ENCODE measurements at places on chromosomes 1 and 21.

GRCh38 chr1:25197235-25197975 is 34.9 kb downstream of the SYF2 start:
- no peak overlapping the region for H3K27ac ChIP-seq
- H3K36me3 ChIP-seq: no peaks in the 10 kb centered on the region
- H3K27me3 ChIP-seq: peaks cover 94% of the 10 kb centered on the region
- peaks cover 4% of the 10 kb centered on the region for H3K4me1 ChIP-seq
- DNase-seq: no peak
- no peak overlapping the region for H3K4me3 ChIP-seq

- H3K36me3 ChIP-seq: peaks cover 9% of the 10 kb centered on the region
- H3K27ac ChIP-seq: no peak overlapping the region
- peaks cover 72% of the 10 kb centered on the region for H3K27me3 ChIP-seq
- H3K4me1 ChIP-seq: peaks cover 38% of the 10 kb centered on the region
- no peak overlapping the region for H3K4me3 ChIP-seq
Measured at GRCh38 chr1:156856282-156856785, 2.6 kb downstream of the INSRR start.

DNA sequence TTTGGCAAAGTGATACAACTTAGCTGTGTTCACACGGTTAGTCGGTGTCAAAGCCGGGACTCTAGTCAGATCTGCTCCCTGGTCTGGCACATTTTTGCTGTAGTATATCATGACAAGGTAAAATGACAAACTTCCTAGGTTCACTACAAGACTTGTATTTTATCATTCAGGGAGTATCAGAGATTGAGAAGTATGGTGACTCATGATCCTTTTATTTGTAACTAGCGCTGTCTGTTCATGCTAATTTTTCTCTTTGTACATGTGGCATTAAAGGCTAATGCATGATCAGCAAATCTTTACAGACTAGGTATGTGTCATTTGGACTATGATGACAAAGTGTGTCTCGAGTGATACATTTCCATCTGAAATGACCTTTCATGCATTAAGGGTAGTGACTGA is 326.7 kb downstream of the SIPA1L2 start:
- peaks cover 10% of the 10 kb centered on the region for H3K4me1 ChIP-seq
- no peaks in the 10 kb centered on the region for H3K27me3 ChIP-seq
- H3K27ac ChIP-seq: no peak overlapping the region

GRCh38 chr1:9451081-9451480 is 88.2 kb upstream of the SLC25A33 start:
- no peaks in the 10 kb centered on the region for H3K36me3 ChIP-seq
- peaks cover 12% of the 10 kb centered on the region for H3K4me1 ChIP-seq
- no peaks in the 10 kb centered on the region for H3K27me3 ChIP-seq
- no peak overlapping the region for H3K4me3 ChIP-seq
- H3K27ac ChIP-seq: no peak overlapping the region
- no peak for DNase-seq

DNA sequence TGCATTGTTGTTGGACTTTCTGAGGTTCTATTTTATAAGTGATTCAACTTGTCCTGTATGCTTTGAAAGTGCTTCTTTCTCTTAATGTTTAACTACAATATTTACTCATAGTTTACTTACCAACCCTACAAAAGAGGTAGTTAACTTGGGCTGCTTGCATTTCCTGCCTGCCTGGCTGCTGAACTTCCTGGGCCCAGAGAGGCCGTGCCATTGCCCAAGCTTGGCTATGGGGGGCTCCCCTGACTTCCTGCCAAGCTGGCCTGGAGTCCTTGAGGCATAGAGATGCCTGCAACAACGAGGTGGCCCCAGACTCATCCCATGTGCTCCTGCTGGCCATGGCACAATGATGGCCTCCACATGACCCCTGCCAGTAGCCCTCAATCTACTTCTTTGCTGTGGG is 361.6 kb upstream of the PLD5 start:
- no peak overlapping the region for H3K27ac ChIP-seq
- H3K4me3 ChIP-seq: no peak overlapping the region
- no peak for DNase-seq
- no peaks in the 10 kb centered on the region for H3K27me3 ChIP-seq

GRCh38 chr1:164780111-164780812 is 221.3 kb downstream of the PBX1 start:
- no peak for DNase-seq
- H3K36me3 ChIP-seq: no peaks in the 10 kb centered on the region
- no peak overlapping the region for H3K27ac ChIP-seq
- peaks cover 10% of the 10 kb centered on the region for H3K4me1 ChIP-seq
- no peak overlapping the region for H3K4me3 ChIP-seq
- H3K27me3 ChIP-seq: no peaks in the 10 kb centered on the region

DNA sequence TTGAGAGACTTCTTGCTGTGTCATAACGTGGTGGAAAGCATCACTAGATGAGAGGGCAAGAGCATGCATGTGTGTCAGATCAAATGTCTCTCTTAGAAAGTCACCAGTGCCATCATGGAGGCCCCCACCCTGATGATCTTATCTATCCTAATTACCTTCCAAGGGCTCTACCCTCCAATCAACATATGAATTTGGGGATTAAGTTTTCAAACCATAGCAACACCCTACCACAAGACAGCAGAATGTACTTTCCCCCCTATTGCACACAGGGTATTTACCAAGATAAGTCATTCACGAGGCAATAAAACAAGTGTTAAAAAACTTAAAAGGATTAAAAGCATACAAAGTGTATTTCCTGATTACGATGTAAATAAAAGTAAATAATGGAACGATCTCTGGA is 515.6 kb downstream of the LMO4 start:
- H3K36me3 ChIP-seq: no peaks in the 10 kb centered on the region
- no peaks in the 10 kb centered on the region for H3K27me3 ChIP-seq
- H3K4me1 ChIP-seq: no peaks in the 10 kb centered on the region
- no peak for DNase-seq
- H3K4me3 ChIP-seq: no peak overlapping the region

DNA sequence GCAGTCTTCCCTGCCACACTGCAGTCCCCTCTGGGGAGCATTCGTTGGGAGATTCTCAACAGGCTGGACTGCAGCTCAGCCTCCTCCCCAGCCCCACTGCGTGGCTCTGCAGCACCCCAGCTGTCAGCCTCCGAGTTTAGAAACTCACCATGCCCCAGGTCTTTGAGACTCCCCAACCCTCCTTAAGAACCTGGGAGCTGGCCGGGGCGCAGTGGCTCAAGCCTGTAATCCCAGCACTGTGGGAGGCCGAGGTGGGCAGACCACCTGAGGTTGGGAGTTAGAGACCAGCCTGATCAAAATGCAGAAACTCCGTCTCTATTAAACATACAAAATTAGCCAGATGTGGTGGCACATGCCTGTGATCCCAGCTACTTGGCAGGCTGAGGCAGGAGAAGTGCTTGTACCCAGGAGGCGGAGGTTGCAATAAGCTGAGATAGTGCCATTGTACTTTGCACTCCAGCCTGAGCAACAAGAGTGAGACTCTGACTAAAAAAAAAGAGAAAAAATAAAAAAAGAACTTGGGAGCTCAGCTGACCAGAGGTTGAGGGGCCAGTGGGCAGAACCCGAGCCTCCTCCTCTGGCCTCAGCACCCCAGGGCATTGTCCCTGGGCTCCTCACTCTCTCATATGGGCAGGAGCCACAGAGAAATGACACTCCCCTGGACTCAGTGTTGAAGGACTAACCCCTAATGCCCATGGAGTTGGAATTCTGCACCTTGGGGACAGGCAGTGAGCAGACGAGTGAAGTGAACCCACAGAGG is 5.6 kb downstream of the OLIG2 start:
- H3K4me1 ChIP-seq: peaks cover 9% of the 10 kb centered on the region
- peaks cover 84% of the 10 kb centered on the region for H3K27me3 ChIP-seq
- H3K36me3 ChIP-seq: no peaks in the 10 kb centered on the region
- H3K27ac ChIP-seq: no peak overlapping the region
- no peak overlapping the region for H3K4me3 ChIP-seq
- DNase-seq: no peak

DNA sequence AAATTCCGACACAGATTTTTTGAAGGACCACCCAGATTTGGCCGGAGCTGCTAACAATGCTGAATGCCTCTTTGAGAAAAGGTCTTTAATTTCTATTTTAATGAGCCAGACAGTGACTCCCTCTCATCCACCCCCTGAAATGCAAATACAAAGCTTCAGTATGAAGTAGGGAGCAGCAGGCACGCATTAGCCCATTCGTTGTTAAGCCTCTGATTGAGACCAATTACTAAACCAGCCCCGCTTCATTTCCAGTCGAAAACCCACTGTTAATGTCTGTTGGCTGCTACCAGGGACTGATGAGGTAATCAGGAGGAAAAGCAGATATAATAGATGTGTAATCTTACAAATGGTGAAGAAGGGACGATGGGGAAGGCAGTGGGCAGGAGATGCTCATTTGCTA is 4.8 kb upstream of the C8A start:
- H3K27ac ChIP-seq: no peak overlapping the region
- no peak for DNase-seq
- no peaks in the 10 kb centered on the region for H3K36me3 ChIP-seq
- no peaks in the 10 kb centered on the region for H3K27me3 ChIP-seq
- H3K4me3 ChIP-seq: no peak overlapping the region

GRCh38 chr1:3120140-3120539 is 51.1 kb downstream of the PRDM16 start:
- H3K4me1 ChIP-seq: peaks cover 4% of the 10 kb centered on the region
- peaks cover 5% of the 10 kb centered on the region for H3K27me3 ChIP-seq
- no peak overlapping the region for H3K27ac ChIP-seq
- DNase-seq: no peak

- DNase-seq: no peak
- no peak overlapping the region for H3K4me3 ChIP-seq
- no peaks in the 10 kb centered on the region for H3K4me1 ChIP-seq
- H3K36me3 ChIP-seq: no peaks in the 10 kb centered on the region
- no peaks in the 10 kb centered on the region for H3K27me3 ChIP-seq
Measured at GRCh38 chr1:72229893-72230292, 52.4 kb downstream of the NEGR1 start.

GRCh38 chr1:169163059-169163458 is 56.6 kb downstream of the ATP1B1 start:
- peaks cover 3% of the 10 kb centered on the region for H3K36me3 ChIP-seq
- no peak overlapping the region for H3K4me3 ChIP-seq
- DNase-seq: no peak
- no peak overlapping the region for H3K27ac ChIP-seq
- no peaks in the 10 kb centered on the region for H3K27me3 ChIP-seq

GRCh38 chr1:46084553-46085451 is 47.6 kb downstream of the PIK3R3 start:
- H3K4me3 ChIP-seq: no peak overlapping the region
- no peaks in the 10 kb centered on the region for H3K27me3 ChIP-seq
- H3K27ac ChIP-seq: no peak overlapping the region
- H3K4me1 ChIP-seq: peaks cover 3% of the 10 kb centered on the region
- H3K36me3 ChIP-seq: no peaks in the 10 kb centered on the region

GRCh38 chr1:41622859-41623732 is 138.6 kb upstream of the EDN2 start:
- H3K4me1 ChIP-seq: peaks cover 32% of the 10 kb centered on the region
- H3K36me3 ChIP-seq: no peaks in the 10 kb centered on the region
- DNase-seq: peak; percentile 68
- no peaks in the 10 kb centered on the region for H3K27me3 ChIP-seq

GRCh38 chr1:218171302-218171893 is 113.7 kb upstream of the RRP15 start:
- H3K27ac ChIP-seq: no peak overlapping the region
- H3K4me3 ChIP-seq: no peak overlapping the region
- peaks cover 31% of the 10 kb centered on the region for H3K27me3 ChIP-seq
- no peaks in the 10 kb centered on the region for H3K36me3 ChIP-seq

GRCh38 chr1:93447481-93448291 is at the start of gene FNBP1L:
Gene FNBP1L (plus strand): TSS chr1:93448118. CDS start chr1:93448282, 164 bp downstream.
- H3K36me3 ChIP-seq: peaks cover 2% of the 10 kb centered on the region
- peak; percentile 74 for DNase-seq
- H3K27ac ChIP-seq: peak within 1 kb of the TSS; percentile 70

DNA sequence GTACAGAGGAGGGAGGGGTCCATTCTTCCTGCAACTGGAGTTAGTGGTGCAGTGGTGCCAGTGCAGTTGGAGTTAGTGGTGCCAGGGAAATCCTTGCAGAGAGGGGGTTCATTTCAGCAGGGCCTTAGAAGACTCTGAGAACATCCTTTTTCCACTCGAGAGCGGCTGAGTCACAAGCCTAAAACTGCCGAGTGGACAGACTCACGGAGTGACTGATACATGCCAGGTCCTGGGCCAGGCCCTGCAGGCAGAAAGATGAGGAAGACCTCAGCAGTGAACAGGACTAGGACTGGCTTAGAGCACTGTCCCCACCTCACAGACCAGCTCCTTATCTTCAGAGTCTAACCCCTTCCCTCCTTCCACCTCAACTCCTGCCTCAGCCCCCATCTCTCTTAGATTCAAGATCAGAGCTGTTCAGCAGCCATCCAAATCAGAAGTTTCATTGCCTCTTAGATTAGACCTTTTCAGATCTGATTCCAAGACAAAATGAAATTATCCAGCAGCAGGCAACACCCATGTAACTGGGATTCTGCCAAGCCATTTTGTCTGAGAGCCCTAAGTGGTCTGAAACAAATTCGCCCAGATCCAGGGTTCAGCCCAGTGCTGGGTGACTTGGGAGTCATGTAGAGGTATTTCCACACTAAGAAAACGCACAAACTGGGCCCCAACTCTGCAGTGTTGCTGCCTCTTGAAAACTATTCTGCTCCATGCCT is 12.7 kb upstream of the IKBKE start:
- H3K27me3 ChIP-seq: no peaks in the 10 kb centered on the region
- peaks cover 55% of the 10 kb centered on the region for H3K36me3 ChIP-seq
- no peak overlapping the region for H3K27ac ChIP-seq
- H3K4me1 ChIP-seq: peaks cover 6% of the 10 kb centered on the region
- no peak overlapping the region for H3K4me3 ChIP-seq
- peak; percentile 50 for DNase-seq

DNA sequence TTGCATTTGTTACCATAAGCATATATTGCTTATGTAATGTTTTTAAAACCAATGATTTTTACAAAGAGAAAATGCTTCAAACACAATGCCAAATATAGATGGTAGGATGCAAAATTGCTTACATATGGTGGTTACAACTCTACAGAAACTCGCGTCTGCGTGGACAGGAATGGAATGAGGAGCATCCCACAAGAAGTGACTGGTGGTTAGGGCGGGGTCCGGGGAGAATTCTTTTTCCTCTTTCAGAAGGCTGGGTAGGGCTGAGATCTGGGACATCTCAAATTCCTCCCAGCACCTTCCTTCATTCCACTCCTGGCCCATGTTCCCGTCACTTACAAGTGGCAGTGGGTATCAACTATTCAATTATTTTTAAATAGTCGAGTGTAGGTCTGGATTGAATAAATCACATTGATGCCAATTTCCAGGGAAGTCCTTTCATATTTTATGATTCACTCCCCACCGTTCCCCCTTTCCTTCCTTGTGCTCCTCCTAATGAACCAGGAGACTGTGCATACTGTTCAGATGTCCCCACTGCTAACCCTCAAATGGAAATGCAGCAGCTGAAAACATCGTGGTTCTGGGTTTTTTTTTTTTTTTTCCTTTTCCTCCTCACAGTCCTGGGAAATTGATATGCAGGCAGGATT is 174.5 kb upstream of the POU3F1 start:
- no peak for DNase-seq
- H3K27ac ChIP-seq: no peak overlapping the region
- peaks cover 35% of the 10 kb centered on the region for H3K27me3 ChIP-seq
- no peak overlapping the region for H3K4me3 ChIP-seq

GRCh38 chr1:236160540-236161127 is 18.3 kb downstream of the GPR137B start:
- no peak for DNase-seq
- no peak overlapping the region for H3K4me3 ChIP-seq
- no peaks in the 10 kb centered on the region for H3K27me3 ChIP-seq
- H3K36me3 ChIP-seq: peaks cover 5% of the 10 kb centered on the region
- peaks cover 12% of the 10 kb centered on the region for H3K4me1 ChIP-seq
- no peak overlapping the region for H3K27ac ChIP-seq

- no peak for DNase-seq
- H3K27me3 ChIP-seq: no peaks in the 10 kb centered on the region
- H3K4me1 ChIP-seq: no peaks in the 10 kb centered on the region
- no peak overlapping the region for H3K27ac ChIP-seq
- H3K4me3 ChIP-seq: no peak overlapping the region
Measured at GRCh38 chr1:5532811-5533210, 459.4 kb downstream of the NPHP4 start.

Data from mesenchymal stem cell (in vitro differentiated cells and primary cell).